ENCODE measurements at places on chromosomes 7 and 10.

GRCh38 chr10:24462889-24463552 lies 254.1 kb downstream of the KIAA1217 start:
- no peak for DNase-seq

- no peak for DNase-seq
Observed at GRCh38 chr7:116647861-116648260, 24.1 kb upstream of the MET start.

- no peak for DNase-seq
Observed at GRCh38 chr7:144384071-144384470, 19.4 kb downstream of the NOBOX start.

DNA sequence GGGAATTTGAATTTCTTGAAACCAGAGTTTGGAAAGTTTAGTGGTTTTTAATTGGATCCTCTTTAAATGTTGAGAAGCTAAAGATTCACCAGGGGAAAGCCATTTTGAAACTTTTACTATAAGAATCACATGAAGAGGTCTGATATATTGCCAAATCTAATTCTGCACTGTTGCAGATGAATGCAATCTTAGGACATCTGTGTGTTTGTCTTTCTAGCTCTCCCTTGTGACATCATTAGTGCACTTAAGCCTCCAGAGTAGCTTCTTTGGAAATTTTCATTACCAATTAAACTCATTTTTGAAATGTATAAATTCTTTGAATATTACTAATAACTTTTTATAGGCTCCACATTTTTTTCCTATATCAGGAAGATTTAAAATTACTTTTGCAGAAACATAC lies 160.2 kb downstream of the BICC1 start:
- DNase-seq: no peak

GRCh38 chr10:108736111-108736510 lies 1187.2 kb downstream of the XPNPEP1 start:
- DNase-seq: no peak

DNA sequence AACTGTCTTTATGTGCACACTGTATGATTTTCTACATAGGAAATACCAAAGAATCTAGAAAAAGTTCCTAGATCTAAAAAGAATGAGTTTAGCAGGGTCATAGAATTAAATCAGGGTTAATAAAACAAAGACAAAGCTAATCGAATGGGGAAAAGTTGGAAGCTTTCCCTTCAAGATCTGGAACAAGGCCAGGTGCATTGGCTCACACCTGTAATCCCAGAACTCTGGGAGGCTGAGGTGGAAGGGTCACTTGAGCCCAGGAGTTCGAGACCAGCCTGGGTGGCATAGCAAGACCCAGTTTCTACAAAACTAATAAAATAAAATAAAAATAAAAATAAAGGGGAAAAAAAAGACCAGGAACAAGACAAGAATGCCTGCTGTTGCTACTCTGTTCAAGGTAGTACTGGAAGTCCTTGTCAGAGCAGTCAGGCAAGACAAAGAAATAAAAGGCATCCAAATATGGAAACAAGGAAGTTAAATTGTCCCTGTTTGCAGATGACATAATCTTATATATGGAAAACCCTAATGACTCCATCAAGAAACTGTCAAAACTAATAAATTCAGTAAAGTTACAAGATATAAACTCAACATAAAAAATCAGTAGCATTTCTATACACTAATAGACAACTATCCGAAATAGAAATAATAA lies 76.1 kb upstream of the RHEB start:
- DNase-seq: no peak

- DNase-seq: no peak
Observed at GRCh38 chr7:129670656-129671055, 59.1 kb downstream of the NRF1 start.

Measured in stimulated activated naive CD8-positive, alpha-beta T cell treated with anti-CD3 and anti-CD28 coated beads, Interleukin-15, Interleukin-2, amounts not matched to agents 100 U/mL and 50 U/mL, for 24 hours (primary cell).